Inflammatory macrophage (primary cell): ENCODE measurements at places on chromosomes 2 and 18.

DNA sequence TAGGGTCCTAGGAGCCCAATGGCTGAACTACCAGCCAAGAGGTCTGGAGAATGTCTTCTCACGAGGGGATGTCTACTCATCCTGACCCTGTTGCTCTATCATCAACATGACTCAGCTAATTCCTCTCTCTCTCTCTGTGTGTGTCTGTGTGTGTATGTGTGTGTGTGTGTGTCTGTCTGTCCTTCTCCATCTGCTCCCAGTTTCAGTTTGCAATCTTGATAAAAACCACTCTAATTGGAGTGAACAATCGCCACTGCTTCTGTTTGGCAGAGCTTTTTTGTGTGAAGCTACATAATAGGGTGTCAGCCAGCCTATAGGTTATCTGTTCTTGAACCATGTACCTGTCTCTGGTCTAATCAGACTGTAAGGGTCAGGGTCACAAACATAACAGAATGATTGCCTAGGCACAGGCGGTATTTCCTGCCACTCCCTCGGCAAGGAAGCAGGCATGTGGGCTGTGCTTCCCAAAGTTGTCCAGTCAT lies 219.8 kb downstream of the SH3BP4 start:
- DNase-seq, result no peak

DNA sequence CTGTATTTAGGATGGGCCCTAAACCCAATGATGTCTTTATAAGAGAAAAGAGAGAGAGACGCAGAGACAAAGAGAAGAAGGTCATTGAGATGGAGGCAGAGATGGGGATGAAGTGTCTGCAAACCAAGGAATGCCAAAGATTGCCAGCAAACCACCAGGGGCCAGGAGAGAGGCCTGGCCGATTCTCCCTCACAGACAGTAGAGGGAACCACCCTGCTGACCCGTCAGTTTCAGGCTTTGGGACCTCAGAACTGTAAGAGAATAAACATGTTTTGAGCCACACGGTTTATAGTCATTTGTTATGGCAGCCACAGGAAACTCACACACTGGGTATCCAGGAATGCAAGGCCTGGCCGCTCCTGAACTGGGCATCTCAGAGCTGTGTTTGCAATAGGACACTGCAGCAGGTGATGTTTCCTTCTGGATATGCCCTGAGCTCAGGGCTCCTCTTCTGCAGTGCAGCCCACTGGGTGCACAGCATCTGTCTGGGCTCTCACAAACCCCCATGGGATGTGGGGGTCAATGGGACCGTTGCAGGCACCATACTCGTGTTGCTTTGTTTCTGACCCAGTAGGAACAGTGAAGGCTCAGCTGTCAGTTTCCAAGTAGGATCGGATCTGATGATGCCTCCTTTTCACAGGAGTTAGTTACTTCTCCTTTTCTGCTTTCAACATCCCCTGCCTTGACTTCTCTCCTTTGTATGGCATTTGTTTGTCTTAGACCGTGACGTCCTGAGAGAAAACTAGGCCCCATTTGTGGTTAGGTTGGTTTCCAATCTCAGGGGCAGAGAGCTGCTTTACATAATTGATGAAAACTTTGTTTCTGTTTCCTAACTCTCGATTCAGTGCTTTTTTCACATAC lies 20.8 kb downstream of the PTPN18 start:
- no peak for DNase-seq

- no peak for DNase-seq
These were observed 28.5 kb downstream of the GPR55 start for GRCh38 chr2:230896346-230897115.

GRCh38 chr2:31903109-31903780 lies 107.6 kb downstream of the MEMO1 start:
- DNase-seq, result no peak

DNA sequence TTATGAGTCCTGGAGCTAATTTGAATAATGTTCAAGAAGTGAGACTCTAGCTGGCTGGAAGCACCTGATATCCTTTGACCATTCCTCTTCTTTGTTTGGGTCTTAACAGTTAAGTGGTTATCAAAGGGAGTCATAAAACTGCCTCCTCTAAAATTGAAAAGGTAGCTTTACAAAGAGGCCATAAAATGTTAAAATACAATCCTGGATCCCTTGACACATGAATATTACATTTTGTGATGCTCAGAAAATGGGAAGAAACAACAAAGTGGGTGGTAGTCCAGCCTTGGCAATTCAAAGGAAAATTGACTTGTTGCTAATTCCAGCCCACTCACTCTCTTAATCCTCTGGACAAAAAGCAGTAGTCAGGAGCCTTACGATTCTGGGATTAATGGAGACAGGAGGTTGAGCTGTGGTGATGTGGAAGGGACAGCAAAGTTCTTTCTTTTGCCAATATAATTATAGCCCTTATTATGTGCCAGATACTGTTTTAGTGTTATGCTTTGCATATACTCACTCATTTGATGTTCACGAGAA lies 339.2 kb downstream of the PDE11A start:
- no peak for DNase-seq

GRCh38 chr2:210179351-210179990 lies 8.3 kb upstream of the KANSL1L start:
- DNase-seq, result no peak

DNA sequence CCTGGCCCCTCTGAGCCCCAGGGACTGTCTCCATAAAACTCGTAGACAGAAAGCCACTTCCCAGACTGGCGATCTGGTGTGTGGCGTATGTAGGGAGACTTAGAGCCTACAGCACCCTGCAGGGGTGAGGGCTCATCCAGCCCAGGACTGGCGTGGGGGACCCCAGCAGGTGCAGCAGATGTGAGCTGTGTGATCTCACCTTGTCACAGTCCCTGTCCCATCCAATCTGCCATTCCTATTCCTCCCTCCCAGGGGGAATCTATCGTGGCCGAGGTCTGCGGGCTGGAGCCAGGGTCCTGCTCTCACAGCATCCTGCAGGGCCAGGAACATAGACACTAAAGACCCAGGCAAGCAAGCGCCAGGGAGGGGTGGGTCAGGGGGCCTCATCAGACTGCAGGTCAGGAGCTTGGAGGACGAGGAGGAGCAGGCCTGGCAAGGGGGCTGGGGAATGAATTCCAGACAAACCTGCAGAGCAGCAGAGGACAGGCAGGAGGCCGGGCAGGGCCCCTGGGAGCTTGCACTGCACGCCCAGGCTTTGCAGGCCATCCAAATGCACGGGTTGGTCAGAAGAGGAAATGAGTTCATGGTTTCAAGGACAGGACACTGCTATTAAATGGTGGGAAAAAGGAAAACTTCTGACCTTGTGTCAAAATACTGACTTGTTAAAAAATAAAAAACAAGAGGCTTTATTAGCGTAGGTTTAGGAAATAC lies 32.5 kb downstream of the HS6ST1 start:
- DNase-seq, result no peak
